Prostate gland (tissue), 2 donors: ENCODE measurements at places on chromosomes 3 and 15. TPM values are rescaled to one million over a fixed set of nuclear protein-coding genes. Genes with fewer than 3 reads are reported as not detected.

DNA sequence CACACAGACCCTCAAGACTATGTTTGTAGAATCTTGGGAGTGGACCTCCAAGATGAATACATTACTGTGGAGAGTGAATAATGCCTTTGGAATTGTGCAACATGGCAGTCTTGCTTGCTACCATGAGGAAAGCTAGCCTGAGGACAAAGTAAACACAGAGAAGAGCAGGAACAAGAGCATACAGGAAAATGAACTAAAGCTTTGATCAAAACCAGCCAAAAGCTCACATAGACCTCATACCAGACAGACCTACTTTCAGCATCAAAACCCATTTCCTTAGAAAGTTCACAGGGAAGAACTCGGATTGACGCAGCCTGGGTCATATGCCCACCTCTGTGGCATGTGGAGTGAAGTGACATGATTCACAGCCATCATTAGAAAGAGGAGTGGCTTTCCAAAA, 3.3 kb upstream of the RAB8B start:
- H3K4me3 ChIP-seq, result no peak overlapping the region
- no peaks in the 10 kb centered on the region for H3K27me3 ChIP-seq
- no peak overlapping the region for H3K27ac ChIP-seq
- H3K4me1 ChIP-seq, result no peaks in the 10 kb centered on the region
- H3K36me3 ChIP-seq, result no peaks in the 10 kb centered on the region

GRCh38 chr15:35302334-35302733, 217.2 kb upstream of the NANOGP8 start:
- no peak overlapping the region for H3K27ac ChIP-seq
- H3K36me3 ChIP-seq, result no peaks in the 10 kb centered on the region
- DNase-seq, result no peak
- H3K4me1 ChIP-seq, result no peaks in the 10 kb centered on the region

GREM1 gene
- total RNA-seq, result 41.5 TPM

DNA sequence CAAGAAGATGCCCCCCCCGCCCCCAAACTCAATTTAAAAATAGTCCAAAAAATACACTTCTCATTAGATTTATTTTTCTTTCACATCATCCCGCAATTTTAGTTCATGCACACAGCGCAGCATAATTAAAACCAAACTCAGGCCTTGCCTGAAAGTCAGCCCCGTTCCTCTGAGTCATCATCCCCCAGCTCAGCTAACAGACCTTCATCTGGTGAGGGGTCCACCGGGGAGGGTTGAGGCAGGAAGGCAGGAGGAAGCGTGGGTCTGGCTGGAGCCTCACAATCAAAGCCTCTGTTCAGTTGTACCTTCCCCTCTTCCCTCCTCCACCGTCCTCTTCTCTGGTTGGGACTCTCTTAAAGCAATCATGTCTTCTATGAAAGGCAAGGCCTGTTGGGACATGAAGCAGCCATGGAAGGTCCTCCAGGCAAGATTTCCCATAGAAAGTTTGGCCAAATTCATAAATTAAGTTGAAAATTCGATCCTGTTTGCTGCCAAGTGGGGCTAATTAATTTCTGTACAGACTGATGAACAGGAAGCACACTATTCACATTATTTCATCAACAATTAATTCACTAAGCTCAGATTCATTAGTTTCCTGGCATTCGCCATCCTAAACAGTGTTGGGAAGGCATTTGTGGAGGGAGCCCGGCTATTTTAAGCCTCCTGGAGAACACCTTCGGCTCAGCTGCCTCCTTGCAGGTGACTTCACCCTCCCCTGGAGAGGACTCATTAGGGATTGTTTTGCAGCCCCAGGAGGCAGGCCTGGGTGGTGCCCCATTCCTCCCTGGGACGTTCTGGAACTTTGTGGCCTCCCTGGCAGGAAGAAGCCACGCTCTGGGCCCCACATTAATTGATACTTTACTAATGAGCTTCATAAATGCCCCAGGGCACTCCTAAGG, 72.3 kb upstream of the BNC1 start:
- no peak overlapping the region for H3K4me3 ChIP-seq
- DNase-seq, result no peak
- H3K27me3 ChIP-seq, result no peaks in the 10 kb centered on the region
- no peaks in the 10 kb centered on the region for H3K4me1 ChIP-seq
- no peaks in the 10 kb centered on the region for H3K36me3 ChIP-seq

GRCh38 chr3:31559872-31560534, 27.3 kb downstream of the STT3B start:
- no peaks in the 10 kb centered on the region for H3K27me3 ChIP-seq
- no peaks in the 10 kb centered on the region for H3K36me3 ChIP-seq
- no peak for DNase-seq
- H3K4me3 ChIP-seq, result no peak overlapping the region
- H3K27ac ChIP-seq, result no peak overlapping the region

GRCh38 chr3:130659911-130660310, 86.7 kb downstream of the PIK3R4 start:
- no peak for DNase-seq
- no peaks in the 10 kb centered on the region for H3K36me3 ChIP-seq
- H3K4me1 ChIP-seq, result no peaks in the 10 kb centered on the region
- H3K4me3 ChIP-seq, result no peak overlapping the region

- no peaks in the 10 kb centered on the region for H3K4me1 ChIP-seq
- H3K4me3 ChIP-seq, result no peak overlapping the region
- peaks cover 5% of the 10 kb centered on the region for H3K36me3 ChIP-seq
Observed at GRCh38 chr3:52396907-52397591, 47.9 kb downstream of the SEMA3G start.

ITIH4 gene
- total RNA-seq, result 5.5 TPM

GRCh38 chr3:29332195-29332637, 51.3 kb downstream of the RBMS3 start:
- peaks cover 5% of the 10 kb centered on the region for H3K4me1 ChIP-seq
- H3K27ac ChIP-seq, result no peak overlapping the region
- H3K27me3 ChIP-seq, result no peaks in the 10 kb centered on the region

DNA sequence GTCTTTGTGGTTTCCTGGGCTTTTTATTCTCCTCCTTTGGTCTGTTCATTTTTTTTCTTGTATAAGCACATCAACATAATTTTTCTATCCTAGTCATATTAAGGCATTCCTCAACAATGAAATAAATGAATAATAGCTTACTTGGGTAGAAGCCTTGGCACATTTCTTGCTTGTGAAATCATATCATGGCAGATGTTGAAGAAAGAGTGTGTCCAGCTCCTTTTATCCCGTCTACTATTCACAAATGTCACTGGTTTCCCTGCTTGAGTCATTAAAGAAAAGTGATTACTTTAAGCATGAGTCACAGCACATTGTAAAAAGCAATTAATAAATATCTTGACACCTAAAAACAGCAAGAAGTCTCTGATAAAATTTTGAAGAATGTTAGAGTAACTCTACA, 42.1 kb downstream of the MINAR1 start:
- H3K4me1 ChIP-seq, result no peaks in the 10 kb centered on the region
- H3K36me3 ChIP-seq, result no peaks in the 10 kb centered on the region
- no peaks in the 10 kb centered on the region for H3K27me3 ChIP-seq
- H3K4me3 ChIP-seq, result no peak overlapping the region

GRCh38 chr3:123576122-123576521, 8.7 kb downstream of the HACD2 start:
- H3K27me3 ChIP-seq, result no peaks in the 10 kb centered on the region
- DNase-seq, result no peak
- H3K27ac ChIP-seq, result no peak overlapping the region

FEZF2 gene
- total RNA-seq, result 0.62 TPM

- no peak overlapping the region for H3K27ac ChIP-seq
- H3K4me3 ChIP-seq, result no peak overlapping the region
- no peaks in the 10 kb centered on the region for H3K36me3 ChIP-seq
- no peaks in the 10 kb centered on the region for H3K4me1 ChIP-seq
Observed at GRCh38 chr15:100809151-100809550, 70.5 kb upstream of the ALDH1A3 start.

PAQR5 gene
- 0.17 TPM for total RNA-seq

LIPC gene
- not detected for total RNA-seq

GRCh38 chr3:141401095-141401494, 32.8 kb downstream of the ZBTB38 start:
- H3K4me3 ChIP-seq, result no peak overlapping the region
- H3K4me1 ChIP-seq, result peaks cover 3% of the 10 kb centered on the region
- H3K36me3 ChIP-seq, result no peaks in the 10 kb centered on the region
- no peaks in the 10 kb centered on the region for H3K27me3 ChIP-seq
- H3K27ac ChIP-seq, result peak overlapping the region; percentile 97

- H3K27me3 ChIP-seq, result no peaks in the 10 kb centered on the region
- no peaks in the 10 kb centered on the region for H3K36me3 ChIP-seq
- H3K4me3 ChIP-seq, result no peak overlapping the region
Observed at GRCh38 chr3:25025236-25025635, 402.8 kb upstream of the RARB start.

VEPH1 gene
- total RNA-seq, result 3.4 TPM

SNTN gene
- not detected for total RNA-seq

DNA sequence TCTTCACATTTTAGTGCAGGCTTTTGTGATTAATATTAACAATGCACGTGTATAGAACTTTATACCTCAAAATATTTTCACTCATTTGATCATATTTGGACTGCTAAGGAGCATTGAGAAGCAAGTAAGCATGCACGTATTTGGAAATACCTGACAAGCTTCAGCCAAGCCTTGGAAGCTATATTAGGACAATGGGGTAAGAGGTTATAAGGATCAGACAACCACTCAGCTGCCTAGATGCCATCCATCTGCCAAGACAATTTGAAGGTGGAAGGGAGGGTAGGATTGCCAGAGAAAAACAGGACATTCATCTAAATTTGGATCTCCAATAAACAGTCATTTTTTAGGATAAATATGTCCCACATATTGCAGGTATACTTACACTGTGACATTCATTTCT, 394.9 kb upstream of the CFAP20DC start:
- H3K27ac ChIP-seq, result no peak overlapping the region
- H3K27me3 ChIP-seq, result no peaks in the 10 kb centered on the region
- DNase-seq, result no peak
- H3K36me3 ChIP-seq, result no peaks in the 10 kb centered on the region
- no peak overlapping the region for H3K4me3 ChIP-seq
- no peaks in the 10 kb centered on the region for H3K4me1 ChIP-seq

SNAP23 gene
- 86.1 TPM for total RNA-seq

ACOX2 gene
- total RNA-seq, result 19.7 TPM

DNA sequence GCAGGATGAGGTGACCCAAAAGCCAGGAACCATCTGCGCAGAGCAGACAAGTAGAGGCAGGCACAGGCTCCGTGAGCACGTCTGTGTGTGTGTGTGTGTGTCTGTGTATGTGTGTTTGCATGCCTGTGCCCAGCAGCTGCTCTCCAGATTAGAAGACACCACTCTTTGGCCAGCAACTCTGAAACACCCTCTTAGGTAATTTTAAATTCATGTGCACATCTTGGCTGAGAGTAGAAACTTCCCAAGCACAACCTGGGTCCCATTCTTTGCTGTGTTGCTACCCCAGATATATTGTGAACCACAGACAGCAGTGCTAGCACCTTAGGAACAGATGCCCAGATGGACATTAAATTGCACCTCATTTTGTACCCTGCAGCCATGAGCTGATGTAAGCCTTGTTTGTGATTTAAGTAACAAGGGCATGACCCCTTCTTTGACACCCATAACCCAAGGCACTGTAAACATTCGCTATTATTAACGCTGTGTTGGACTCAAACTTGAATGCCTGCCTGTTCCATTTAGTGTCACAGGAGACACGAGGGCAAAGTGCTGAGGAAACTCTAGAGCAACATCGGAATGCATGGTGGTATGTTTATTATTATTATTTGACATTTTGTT, at the start of gene FILIP1L:
FILIP1L (minus strand) TSS at position 89 of the 618 bp plus-strand sequence.
- H3K36me3 ChIP-seq, result no peaks in the 10 kb centered on the region
- H3K27me3 ChIP-seq, result no peaks in the 10 kb centered on the region
- no peak for DNase-seq
- no peak within 1 kb of the TSS for H3K27ac ChIP-seq
- no peaks in the 10 kb centered on the region for H3K4me1 ChIP-seq

GRCh38 chr3:151282921-151283320, 4.6 kb upstream of the P2RY14 start:
- no peaks in the 10 kb centered on the region for H3K36me3 ChIP-seq
- no peak for DNase-seq
- H3K4me3 ChIP-seq, result no peak overlapping the region
- H3K27me3 ChIP-seq, result no peaks in the 10 kb centered on the region
- no peaks in the 10 kb centered on the region for H3K4me1 ChIP-seq

DNA sequence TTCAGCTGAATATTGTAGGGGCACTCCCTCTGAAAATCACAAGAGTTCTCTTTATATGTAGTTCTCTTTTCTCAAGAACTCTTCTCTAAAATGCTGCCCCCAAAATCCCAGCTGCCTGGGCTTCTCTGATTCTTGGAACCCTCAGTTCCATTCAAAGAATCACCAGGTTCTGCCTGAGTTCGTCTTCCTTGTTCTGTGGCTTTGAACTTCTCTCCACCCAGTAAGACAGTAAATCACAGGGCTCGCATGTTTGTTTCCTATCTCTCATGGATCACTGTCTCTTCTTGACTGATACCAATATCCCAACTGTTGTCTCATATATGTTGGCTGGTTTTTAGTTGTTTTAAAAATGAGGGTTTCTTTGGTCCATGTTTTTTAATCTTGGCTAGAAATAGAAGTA, 359.5 kb upstream of the CBLB start:
- no peak overlapping the region for H3K4me3 ChIP-seq
- H3K4me1 ChIP-seq, result no peaks in the 10 kb centered on the region
- DNase-seq, result no peak
- H3K36me3 ChIP-seq, result no peaks in the 10 kb centered on the region

DNA sequence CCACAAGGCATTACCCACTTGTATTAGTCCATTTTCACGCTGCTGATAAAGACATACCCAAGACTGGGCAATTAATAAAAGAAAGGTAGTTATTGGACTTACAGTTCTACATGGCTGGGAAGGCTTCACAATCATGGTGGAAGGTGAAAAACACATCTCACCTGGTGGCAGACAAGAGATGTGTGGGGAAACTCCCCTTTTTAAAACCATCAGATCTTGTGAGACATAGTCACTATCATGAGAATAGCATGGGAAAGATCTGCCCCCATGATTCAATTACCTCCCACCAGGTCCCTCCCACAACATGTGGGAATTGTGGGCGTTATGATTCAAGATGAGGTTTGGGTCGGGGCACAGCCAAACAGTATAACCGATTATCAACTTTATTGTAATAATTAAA, 17.0 kb upstream of the CMC1 start:
- H3K36me3 ChIP-seq, result no peaks in the 10 kb centered on the region
- no peak overlapping the region for H3K27ac ChIP-seq
- no peaks in the 10 kb centered on the region for H3K27me3 ChIP-seq
- H3K4me1 ChIP-seq, result no peaks in the 10 kb centered on the region
- DNase-seq, result no peak

- H3K36me3 ChIP-seq, result no peaks in the 10 kb centered on the region
- no peak for DNase-seq
- no peak overlapping the region for H3K27ac ChIP-seq
Observed at GRCh38 chr3:42639192-42639591, 14.3 kb upstream of the ZBTB47 start.

SAMD7 gene
- total RNA-seq, result not detected

GOLGA6B gene
- total RNA-seq, result not detected
